Lung (tissue), 17 donors: ENCODE measurements at places on chromosomes 6 and 20.

DNA sequence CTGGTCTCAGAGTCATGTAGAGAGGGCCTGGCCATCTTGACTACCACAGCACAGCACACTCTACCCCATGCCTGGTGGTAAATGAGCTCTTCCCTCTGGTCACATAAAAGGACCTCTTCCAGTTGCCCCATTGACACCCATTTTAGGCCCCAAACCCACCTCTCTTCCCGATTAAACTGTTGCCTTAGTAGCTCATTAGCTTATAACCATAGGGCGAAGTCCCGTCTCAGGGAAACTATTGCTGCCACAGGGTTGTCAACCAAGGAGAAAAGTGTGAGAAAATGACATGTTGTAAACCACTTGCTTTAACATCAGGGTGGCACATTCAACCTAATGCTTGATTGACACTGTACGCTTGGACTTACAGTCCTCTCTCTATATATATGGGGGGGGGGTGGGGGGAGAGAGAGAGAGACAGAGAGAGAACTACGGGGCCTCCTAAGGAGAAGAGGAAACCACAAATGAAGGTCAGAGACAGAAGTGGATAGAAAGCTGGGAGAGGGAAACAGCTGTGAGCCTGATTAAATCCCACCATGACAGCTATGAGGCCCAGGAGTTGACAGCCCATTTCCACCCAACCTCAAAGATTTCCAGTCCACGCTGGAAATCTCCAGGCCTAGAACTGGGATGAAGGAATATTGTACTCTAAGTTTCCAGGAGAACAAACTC lies 14.9 kb upstream of the BTN1A1 start:
- no peak for DNase-seq

- no peak for DNase-seq
These were observed 549.4 kb upstream of the SYNCRIP start for GRCh38 chr6:86192123-86192522.

DNA sequence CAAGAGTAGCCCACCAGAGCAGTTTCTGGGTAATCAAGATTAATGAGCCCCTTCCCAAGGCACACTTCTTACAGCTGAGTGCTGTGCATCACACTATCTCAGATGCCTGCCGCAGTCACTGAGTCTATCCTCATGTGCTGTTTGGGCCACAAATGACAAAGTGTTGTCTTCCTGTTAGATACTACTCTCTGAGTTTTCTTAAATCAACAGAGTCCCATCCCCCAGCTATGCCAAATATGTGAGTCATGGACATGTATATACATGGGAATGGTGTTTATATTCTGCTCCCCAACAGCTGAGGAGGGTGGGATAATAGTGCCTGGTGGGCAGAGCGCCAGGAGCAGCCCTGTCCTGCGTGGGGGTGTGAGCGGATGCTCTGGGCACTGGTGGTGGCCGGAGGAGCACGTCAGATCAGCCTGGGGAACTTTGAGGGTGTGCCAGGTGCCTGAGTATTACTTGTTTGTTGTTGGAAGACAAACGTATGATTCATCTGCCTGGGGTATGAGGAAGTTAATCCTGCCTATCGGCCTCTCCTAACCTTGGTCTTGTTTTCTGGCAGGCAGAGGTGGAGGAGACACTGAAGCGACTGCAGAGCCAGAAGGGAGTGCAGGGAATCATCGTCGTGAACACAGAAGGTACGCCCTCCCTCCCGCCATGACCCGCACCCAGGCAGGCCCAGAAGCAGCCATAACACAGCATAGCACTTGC lies 9.6 kb downstream of the DYNLRB1 start:
- DNase-seq = peak; percentile 76

GRCh38 chr6:37557645-37558114 lies 58.0 kb upstream of the CCDC167 start:
- DNase-seq = no peak

DNA sequence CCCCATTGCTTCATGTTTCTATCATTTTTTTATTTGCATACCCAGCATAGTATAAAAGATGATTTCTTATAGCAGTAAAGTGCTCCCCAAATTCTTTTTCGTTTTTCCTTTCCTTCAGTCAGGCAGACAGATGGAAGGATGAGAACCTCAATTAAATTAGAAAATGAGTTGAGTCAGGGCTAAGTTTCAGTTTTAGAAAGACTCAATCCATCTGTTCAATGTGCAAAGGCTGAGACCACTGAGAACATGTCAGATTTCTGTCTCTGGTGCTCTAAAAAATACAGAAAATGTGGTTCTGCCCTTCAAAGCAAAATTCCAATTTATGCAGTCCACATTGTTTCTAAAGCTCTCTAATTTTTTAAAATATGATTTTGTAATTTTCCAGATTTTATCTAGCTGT lies 257.6 kb upstream of the HS3ST5 start:
- DNase-seq = no peak

- DNase-seq = no peak
These were observed 5.8 kb downstream of the SGK1 start for GRCh38 chr6:134312038-134312660.

- DNase-seq = no peak
These were observed 108.1 kb upstream of the PRDM1 start for GRCh38 chr6:105977934-105978504.

DNA sequence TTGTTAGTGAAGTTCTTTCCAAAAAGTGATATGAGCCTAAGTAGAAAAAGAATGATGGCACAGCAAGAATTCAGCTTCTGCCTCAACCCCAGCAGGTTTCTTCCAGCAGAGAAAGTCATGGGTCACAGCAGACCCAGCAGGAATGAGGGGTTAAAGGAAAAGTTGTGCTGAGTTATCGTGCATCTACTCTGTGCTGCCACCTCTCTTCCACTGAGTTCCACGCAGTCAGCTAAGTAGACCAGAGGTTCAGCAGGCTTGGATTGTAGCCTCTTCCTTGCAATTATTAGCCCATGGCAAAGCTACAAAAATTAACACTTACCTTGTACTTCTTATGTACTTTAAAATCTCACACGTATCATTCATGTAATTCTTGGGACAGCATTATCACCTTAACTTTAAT lies 510.8 kb downstream of the PTPRT start:
- DNase-seq = no peak
